ENCODE measurements at places on chromosomes 3 and 15.
A peak's percentile ranks its signal among the peaks of the same experiment; 100 is the strongest.

DNA sequence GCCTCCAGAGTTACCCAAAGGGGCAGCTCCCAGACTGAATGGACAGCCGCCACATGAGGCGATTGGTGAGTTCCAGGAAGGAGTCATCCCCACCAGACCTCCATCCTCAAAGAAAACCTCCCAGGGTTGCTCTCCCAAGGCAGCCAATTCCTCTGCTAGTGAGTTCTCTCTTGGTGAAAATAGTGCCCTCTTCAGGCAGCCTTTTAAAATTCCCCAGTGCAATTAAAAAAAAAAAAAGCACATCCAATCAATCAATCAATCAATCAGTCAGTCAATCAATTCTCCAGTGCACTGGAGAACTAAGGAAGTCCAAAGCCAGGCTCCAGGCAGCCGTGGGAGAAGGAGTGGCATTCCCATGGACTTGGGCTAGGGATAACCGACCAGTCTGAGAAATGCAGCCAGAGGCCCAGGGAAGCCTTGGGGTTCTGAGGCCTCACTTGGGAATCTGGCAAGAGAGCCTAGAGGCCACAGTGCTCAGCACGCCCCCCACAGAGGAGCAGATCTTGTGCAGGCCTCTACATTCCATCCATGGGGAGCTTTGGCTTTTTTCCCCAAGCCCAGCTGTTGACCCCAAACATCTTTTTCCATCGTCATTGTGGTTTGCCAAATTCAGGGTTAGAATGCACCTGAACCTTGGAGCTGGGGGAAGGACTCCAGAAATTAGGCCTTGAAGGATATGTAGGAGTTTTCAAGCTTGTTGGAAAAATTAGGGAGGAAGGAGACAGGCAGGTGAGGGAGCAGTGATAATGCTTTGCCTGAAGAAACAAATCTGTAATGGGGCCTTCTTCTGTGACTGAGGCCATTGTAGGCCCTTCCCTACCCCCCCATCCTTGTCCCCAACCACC lies 4.8 kb downstream of the PAQR5 start:
- no peak for DNase-seq

DNA sequence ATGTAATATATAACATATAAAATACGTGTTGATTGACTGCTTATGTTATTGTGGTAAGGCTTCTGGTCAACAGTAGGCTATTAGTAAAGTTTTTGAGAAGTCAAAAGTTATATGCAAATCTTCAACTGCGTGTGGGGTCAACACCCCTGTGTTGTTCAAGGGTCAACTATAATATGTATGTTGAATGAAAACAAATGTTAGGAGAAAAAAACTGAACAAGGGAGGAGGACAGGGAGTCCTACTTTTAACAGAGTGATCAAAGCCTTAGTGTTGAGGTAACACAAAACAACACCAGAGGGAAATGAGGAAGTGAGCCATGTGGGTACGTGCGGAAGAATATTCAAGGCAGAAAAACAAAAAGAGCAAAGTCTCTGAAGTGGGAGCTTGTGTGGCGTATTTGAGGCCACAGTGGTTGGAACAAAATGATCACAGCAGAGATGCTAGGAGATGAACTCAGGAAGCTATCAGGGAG lies 62.5 kb downstream of the SFMBT1 start:
- peak; percentile 57 for DNase-seq

DNA sequence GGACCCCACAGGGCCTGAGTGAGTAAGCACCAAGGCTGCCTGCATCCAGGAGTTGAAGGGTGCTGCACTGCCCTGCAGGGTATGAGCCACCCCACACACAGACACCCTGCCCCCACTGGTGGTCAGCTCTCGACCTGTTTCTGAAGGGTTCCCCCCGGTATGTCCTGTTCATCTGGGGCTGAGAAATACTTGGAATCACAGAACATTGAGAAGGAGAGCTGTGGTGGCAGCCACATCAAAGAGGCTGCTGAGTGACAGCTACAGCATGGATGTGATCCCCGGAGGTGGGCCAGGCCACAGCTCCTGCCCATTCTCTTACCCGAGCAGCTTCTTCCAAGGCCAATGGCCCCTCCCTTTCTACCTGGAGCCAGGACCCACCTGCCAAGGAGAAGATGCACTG lies 66.4 kb upstream of the PLXNA1 start:
- DNase-seq: no peak

DNA sequence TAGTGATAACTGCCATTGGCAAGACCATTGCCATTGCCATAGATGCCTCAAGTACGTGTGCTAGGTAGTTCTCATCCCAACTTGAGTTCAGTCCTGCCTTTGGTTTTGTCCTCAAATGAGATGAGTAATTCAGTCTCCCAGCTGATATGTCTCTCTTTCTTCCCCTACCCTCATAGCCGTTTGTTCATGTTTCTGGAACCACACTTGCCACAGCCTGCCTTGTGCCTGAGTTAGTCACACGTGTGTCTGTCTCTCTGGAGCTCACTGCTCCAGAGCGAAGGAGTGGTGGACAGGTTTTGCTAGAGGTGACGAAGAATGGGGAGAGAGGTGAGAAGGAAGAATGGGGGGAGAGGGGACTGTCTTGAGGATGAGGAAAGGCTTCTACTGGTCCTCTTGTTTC lies 88.0 kb upstream of the IGF1R start:
- DNase-seq: no peak

DNA sequence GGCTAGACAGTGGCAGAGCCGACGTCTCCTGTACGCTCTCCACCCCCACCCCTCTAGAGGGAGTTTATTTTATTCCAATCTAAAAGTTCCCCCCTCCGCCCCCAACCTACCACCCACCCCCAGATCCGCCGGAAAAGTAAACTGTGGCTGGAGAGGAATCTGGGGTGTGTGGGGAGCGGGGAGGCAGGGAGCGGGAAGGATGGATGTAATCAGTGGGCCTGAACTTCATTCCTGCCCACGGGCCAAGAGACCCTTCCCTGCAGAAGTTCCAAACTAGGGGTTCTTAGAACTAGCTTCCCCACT lies 537 bp upstream of the CSRNP1 start:
- no peak for DNase-seq

DNA sequence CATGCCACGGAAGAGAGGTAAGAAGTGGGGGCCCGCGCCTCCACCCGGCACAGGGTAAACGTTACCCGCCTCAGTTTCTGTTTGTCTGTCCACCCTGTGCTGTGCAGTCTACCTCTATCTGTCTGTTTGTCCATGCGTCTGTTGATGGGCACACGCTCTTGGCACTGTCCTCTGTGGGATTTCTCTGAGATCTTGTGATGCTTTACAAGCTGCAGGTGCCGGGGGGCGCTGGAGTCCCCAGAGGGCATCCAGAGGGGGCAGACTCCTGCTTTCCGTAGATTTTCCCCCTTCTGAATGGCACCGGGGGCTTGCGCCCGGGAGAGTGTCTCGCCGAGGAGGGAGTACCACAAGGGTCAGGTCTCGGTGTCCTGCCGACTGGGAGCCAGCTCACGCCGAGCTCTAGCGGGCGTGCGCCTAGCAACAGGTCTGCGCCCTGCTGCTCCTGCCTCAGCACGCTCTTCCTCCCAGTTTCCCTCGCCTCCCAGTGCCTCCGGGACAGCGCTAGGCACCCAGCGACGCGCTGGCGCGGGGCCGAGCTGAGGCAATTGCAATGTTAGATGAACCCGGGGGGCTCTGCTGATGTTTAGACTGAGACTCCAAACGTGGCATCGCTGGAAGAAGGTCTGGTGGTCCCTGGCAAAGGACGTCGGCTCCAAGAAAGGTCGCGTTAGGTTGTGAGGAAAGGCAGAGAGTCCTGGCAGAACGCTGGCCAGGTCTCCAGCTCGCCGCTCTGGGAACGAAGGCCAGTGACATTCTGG lies 667 bp downstream of the CEMIP start:
- no peak for DNase-seq

GRCh38 chr3:46289966-46290365 lies 47.7 kb downstream of the CCR3 start:
- no peak for DNase-seq

- no peak for DNase-seq
Measured at GRCh38 chr3:10273702-10274305, 18.9 kb downstream of the GHRL start.

DNA sequence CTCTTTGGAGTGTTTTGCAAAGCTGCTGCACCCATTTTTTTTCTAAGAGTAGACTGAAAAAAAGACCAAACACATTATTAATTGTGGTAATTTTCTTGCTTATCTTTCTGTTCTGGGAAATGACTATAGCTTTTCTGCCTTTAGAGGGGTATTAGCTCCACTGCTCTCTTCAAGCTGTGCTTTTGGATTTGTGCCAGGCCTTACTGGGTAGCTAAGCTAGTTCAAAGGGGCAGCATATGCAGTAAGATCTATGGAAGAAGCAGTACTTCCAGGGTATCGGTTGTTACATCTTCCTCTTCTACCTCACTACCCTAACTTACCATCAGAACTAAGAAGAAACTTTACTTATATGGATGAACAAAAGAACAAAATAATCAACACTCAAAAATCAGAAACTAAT lies 28.7 kb upstream of the ARIH1 start:
- no peak for DNase-seq

- DNase-seq: no peak
Measured at GRCh38 chr3:198107840-198108734, 148.1 kb downstream of the LMLN start.

GRCh38 chr3:191631496-191631895 lies 170.5 kb downstream of the PYDC2 start:
- DNase-seq: no peak

DNA sequence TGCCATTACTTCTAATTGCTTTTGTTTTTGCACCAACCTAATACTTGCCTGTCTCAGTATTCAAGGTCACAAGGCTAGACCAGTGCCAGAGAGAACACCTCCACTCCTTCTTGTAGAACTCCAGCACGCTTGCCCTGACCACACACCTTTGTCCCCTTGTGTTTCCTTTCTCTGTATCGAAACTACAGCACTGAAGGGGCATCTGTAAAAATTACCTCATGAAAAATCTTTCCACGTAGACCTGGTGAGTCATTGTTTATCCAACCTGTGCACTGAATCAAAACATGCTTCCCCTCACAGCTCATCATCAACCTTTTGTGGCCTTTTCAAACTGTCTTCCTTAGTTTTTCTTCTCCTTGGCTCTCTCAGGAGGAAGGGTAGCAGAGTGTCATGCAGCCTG lies 259.5 kb downstream of the THRB start:
- no peak for DNase-seq

- no peak for DNase-seq
Measured at GRCh38 chr3:57065588-57065987, 5.1 kb downstream of the SPATA12 start.

GRCh38 chr3:42960786-42961185 lies 18.3 kb upstream of the GASK1A start:
- no peak for DNase-seq
